Natural killer cell (primary cell): ENCODE measurements at places on chromosomes 2 and 18. TPM values are rescaled to one million over a fixed set of nuclear protein-coding genes. Genes with fewer than 3 reads are reported as not detected.

IFIH1 gene
- total RNA-seq: 36.9 TPM

CRYGD gene
- not detected for total RNA-seq

DNA sequence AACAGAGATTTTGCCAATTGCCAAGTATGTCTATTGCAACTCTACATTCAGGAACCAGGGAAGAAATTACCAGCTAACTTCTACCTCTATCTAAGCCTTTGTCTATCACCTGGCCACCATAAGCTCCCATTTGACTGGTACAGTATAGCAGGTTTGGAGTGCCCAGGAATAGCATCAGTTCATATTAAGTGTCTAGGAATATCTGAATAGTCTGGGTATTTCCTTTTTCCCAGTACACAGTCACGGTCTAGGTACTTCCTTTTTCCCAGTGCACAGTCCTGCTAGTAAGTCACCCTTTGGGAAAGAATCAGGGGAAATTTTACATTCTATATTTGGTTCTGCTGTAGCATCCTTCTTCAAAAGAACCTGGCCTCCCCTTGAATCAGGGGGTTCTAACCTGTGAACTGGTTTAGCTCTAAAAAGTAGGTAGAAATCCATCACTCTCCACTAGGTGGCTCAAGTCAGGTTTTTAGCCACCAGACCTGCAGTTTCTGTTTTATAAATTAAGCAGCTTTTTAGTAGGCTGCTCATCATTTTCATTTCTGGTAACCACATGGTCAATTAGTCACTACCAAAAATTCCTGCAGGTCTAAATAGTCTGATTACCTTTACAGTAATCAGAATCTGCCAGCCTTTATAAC, 49.3 kb upstream of the DNAJC10 start:
- peak; percentile 64 for DNase-seq

DNA sequence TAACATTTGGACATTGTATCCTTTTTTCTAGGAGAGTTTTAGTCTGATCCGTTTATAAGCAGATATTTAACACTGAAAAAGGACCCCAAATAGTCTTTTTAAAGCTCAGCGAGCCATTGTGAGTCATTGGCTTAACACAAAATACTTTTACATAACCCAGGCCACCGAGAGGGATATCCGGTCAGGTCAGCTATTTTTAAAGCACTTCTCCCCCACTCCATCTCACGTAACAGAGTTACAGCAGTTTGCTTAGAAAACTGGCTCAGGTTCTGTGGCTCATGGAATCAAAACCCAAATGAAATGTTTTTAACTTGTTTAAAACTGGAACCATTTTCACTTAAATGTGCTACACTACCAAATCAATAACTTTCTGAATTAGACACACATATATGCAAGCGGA, 23.9 kb downstream of the COL4A3 start:
- no peak for DNase-seq

DNA sequence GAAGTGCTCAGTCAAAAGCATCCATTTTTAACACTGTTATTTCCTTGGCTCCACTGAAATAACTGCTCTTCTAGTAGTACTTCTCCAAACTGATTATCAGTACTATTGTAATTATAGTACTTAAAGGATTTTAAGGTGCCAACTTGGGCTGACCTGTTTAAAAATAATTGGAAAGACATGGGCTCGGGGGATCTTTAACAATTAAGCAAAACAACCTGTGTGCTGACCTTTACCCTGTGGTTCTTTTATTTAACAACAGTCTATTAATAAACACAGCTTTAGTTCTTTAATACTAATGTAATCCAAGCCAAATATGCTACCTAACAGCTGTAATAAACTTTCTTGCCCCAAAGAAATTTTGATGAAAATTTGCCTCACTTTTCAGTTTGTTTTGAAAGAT, 6.9 kb upstream of the ITPRID2 start:
- DNase-seq: no peak

GRCh38 chr18:65983750-65984149, 232.9 kb downstream of the CDH7 start:
- no peak for DNase-seq

DNA sequence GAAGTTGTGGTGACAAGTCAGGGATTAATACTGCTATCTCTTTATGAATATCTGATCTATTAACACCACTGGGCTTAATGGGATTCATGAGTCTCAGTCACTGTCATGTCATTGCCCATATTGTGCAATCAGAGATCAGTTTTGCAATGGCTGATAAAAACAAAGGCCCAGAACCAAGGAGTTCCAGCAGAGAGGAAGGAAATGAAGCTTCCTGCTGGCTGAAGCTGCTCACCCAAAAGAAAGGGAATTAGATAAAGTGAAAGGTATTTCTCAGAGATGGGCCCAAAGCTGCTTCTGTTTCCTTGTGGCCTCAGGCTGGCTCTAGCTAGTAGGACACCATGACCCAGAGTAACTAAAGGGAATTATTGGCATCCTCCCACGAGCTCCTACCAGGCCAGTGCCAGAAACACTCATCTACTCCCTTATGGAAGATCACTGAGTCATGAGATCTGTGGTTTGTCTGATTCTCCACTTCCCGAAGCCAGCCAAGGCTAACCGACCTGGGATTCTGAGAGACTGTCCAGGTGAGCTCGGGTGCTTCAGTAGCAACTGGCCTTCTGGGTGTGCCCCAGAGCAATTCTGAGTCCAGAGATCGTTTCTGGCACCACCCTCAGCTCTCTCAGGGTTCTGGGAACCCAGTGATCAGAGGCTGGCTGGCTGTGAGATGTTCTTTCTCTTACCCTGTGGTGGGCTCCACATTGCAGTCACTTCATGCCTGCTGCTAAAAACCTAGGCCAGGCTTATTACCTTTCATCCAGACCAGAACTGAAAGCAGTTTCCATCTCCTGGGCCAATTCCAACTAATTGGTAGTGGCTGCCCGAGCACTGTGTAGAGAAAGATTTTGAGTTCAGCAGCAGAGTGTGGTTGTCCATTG, 129.5 kb upstream of the PELI1 start:
- no peak for DNase-seq
